ENCODE measurements at places on chromosomes 7 and 10.
A peak's percentile ranks its signal among the peaks of the same experiment; 100 is the strongest.

DNA sequence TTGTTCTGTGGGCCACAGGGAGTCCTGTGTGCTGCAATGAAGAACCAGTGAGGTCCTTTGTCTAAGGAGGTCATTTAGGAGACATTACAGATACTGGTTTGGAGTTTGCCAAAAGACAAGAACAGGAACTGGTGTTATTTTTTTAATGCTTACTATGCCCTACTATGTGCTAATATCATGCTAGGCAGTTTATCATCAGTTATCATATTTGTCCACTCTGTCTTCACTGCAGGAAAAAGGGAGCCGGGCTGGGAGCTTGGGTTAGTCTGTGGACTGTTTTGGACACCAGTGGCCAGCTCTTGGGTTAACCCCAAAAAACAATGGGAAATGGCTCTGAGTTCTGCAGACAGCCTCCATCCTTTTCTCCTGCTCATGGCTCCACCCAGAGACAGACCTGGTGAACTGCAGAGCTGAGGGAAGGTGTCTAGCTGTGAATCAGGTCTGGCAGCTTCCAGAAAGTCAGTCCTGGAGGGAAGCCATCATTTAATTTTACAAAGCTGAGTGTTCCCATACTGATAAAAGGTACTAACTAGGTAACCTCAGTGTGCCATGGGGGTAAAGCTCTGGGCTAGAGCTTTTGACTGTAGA is 101.2 kb upstream of the ZNF746 start:
- DNase-seq: peak; percentile 74

- no peak for DNase-seq
Measured at GRCh38 chr10:110753462-110753861, 109.3 kb downstream of the RBM20 start.

DNA sequence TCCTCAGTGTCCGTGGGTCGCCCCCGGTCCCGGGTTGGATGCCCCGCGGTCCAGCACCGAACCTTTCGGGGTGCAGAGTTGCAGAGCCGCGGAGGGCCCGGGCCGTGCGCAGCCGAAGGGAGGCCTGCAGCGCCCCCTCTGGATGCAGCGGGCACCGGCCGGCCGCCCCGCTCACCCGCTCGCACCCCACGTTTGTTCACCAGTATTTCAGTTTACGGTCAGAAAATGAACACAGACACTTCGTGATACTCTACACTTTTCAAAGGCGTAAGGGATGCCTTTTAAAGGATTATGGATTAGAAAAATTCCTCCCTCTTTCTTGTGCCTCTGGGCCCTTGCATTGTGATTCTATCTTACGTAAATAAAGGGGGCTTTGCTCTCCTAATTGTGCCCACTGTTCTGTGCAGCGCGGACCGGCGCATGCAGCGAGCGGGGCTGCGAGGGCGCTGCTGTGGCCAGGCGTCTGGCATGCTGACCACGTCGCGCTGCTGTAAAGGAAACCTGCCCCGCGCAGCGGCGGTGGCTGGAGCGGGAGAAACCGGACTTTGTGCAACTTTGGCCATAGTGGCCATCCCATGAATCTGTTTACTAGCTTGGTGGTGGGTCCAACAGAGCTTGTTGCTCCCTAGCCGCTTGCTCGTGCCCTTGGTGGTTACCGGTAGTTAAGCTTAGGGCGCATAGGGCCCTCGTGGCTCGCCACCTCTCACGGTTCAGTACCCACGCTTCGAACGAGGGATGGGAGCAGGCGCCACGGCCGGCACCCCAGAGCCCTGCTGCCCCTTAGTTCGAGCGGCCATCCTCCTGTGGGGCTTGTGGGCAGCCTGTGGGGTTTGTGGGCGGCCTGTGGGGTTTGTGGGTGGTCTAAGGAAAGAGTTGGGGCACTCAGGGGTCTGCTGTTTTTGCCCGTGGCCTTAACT is 739 bp upstream of the MEST start:
- DNase-seq: peak; percentile 35

- no peak for DNase-seq
Measured at GRCh38 chr7:112176241-112176640, 30.0 kb downstream of the DOCK4 start.

- DNase-seq: peak; percentile 61
Measured at GRCh38 chr10:89426230-89426868, 12.0 kb downstream of the IFIT5 start.

- no peak for DNase-seq
Measured at GRCh38 chr10:129706081-129706480, 239.0 kb downstream of the MGMT start.

DNA sequence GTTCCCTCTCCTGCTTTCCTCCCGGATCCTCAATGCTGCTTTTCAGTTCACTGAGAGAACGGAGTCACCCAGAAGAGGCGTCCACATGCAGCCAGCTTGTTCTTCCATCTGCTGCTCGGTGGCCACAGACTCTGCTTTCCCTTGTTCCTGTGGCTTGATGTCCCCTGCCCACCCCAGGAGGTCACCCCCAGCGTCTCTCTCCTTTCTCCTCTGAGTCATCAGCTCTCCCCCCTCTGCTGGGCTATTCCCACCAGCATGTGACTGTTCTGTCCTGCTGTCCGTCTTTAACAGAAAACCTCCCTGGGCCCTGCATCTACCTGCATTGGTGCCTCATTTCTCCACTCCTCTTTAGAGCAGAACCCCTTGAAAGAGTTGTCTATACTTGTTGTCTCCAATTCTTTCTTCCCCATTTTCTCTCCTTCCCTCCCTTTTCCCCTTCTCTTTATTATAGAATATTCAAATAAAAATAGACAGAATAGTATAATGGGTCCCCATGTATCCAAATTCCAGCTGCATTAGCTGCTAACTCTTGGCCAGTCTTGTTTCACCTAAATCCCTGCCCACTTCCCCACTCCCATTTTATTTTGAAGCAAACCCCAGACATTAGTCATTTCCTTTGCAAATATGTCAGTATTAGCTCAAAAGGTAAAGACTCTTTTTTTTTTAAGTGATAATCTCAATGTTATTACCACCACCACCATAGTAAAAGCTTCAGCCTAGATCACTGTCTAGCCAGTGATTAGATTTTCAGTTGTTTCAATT is 4.1 kb downstream of the ZNF282 start:
- DNase-seq: no peak

- DNase-seq: no peak
Measured at GRCh38 chr10:4034907-4035598, 250.0 kb upstream of the KLF6 start.

DNA sequence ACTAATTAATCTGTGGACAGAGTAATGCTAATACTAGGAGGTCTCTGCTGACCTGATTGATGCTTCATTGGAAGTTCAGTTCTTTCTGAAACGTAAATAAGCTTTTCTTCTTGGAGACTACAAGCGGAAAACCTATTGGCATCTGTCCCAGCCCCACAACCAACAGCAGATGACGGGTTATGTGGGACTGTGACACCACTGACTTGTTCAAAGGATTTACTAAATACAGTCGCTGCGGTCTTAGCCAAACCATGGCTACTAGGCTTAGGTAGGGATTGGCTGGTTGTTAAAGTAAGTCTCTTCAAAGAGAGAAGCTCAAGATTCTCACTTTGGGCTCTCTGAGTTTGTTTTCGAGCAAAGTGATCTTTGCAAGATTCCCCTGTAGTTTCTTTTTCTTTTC is 68.3 kb downstream of the HYCC1 start:
- DNase-seq: no peak

DNA sequence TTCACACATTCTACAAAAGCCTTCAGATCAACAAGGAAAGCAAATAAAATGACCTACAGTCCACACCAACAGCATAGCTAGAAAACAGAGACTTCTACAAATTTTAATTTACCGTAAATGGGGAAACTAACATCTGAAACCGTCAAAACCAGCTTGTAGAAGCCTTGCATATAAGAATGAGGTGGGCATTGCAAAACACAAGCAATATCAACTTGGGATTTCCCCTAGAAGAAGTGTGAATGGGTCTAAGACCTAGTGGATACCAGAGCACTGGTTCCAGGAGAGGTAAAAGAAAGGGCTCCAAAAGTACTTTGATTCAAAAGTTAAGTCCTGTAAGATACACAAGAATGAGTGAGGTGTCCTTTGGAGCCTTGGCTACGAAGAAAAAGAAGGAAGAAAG is 18.7 kb downstream of the RTKN2 start:
- DNase-seq: no peak

GRCh38 chr10:126924915-126925300 is 19.7 kb downstream of the DOCK1 start:
- no peak for DNase-seq

- no peak for DNase-seq
Measured at GRCh38 chr10:109997233-109997632, 10.6 kb upstream of the ADD3 start.

- no peak for DNase-seq
Measured at GRCh38 chr7:35513828-35514227, 181.1 kb downstream of the HERPUD2 start.

DNA sequence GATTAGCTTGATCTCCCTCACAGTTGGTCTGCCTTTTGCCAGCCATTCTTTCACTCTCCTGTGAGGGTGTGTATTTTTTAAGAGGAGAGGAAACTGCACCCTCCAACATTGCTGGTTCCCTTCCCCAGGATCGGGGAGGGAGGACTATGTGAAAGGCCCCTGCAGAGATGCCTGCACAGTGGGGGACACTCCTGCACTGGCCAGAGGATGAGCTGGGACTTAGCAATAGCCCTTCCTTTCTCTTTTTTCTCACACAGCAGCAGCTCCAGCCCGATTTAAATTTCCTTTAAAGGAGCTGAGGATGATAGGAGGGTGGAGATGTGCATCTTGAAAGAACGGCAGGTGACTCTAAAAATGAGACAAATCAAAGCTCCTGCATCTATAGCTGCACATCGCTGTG is 18.7 kb downstream of the SORCS3 start:
- DNase-seq: no peak

DNA sequence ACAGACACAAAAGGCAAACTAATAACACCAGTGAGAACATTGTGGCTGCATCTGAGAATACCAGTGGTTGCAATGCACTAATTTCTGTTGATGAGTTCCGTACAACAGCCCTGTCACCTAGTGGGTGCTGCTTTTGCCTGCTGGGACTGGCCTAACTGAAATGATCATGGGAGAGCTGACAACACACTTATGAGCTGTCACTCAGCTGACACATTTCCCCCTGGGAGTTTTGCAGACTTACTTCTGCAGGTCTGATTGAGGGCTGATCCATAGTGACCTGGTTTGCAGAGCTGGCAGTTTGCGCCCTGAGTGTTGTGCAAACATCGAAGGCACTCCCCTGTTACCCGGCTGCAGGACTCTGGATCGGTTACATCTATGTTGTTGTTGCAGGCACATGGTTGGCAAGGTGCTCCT is 60.6 kb upstream of the LAMB1 start:
- DNase-seq: no peak

- DNase-seq: peak; percentile 13
Measured at GRCh38 chr7:92836489-92836999, at the start of gene CDK6. Gene CDK6 (minus strand): TSS chr7:92836573. CDS start chr7:92833323, 3,250 bp downstream.

- DNase-seq: no peak
Measured at GRCh38 chr7:15749631-15750030, 63.1 kb upstream of the MEOX2 start.
